MM.1S (cell line): ENCODE measurements at places on chromosomes 6 and 20.

GRCh38 chr20:51437182-51437924 lies 105.2 kb downstream of the NFATC2 start:
- no peak for DNase-seq

DNA sequence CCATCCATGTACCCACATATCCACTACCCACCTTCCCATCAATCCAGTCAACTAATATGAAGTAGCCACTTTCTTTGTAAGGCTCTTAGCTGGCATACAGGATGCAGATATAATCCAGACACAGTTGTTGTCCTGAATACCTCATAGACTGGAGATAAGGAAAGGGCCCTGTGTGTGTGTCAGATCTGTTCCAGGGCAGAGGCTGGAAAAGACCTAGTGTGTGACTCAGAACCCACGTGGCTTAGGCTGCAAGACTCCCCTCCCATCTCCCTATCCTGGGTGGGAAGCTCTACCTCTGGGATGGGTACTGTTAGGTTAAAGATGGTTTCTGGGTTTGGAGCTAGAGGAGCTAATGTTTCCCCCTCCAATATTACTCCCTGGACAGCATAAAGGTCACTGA lies 3.6 kb downstream of the BPIFA1 start:
- DNase-seq: no peak

DNA sequence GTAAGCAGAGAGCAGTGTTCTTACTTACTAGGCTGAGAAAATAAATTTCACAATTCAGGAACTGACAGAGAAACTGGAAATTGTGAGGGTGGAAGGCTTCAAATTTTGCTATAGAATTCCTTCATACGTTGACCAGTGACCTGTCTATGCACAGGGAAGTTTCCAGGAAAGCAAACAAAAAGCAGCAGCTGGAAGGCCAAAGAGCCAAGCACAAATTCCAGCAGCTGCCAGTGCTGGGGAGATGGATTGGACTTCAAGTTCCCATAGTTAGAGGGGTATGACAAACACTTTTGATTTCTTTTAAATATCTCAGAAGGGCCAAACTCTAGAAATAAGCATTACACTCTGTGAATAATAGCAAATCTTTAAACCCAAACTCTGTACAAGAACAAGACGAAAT lies 299.1 kb upstream of the KCNQ5 start:
- no peak for DNase-seq

DNA sequence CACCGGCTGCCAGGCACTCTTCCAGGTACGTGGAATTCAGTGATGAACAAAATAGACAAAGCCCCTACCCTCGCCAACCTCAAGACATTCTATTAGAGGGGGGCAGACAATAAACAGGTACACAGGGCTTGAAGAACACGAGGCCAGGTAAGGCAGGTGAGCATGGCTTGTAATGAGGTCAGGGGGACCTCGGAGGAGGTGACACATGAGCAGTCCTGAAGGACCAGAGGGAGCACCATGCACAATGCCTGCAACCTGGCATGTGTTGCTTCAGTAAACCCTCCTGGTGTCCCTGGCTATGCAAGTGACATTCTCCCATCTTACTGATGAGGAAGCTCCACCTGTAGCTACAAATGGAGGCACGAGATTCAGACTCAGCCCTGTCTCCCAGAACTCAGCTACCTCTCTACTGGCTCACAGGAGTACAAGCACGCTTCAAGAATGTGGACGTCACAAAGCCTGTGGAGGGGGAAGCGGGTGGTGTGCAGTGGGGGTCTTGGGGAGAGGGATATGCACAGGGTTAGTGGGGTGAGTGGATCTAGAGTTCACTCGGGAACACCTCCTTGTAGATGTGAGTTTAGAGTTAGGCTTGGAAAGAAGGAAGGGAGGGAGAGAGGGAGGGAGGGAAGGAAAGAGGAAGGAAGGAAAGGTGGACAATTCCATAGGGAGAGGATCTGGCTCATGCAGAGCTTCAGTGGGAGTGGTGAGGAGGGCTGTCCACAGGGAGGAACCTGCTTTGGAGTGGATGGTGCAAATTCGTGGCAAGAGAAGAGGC lies 7.6 kb upstream of the MAPK13 start:
- no peak for DNase-seq

DNA sequence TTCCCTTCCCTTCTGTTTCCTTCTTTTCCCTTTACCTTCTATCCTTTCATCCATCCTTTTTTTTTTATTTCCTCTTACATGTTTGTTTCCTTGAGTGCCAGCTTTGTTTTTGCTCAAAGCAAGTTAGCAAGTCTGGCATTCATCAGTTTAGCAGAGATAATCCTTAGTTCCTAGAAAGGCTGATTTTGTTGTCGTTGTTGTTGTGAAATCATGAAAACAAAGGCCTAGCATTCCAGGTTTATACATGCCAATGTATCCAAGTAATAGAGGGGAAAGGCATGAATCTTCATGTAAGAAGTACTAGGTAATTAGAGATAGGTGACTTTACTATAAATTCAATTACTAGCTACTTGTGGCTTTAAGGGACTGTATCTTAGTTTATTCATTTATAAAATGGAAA lies 45.9 kb downstream of the TFAP2B start:
- no peak for DNase-seq

DNA sequence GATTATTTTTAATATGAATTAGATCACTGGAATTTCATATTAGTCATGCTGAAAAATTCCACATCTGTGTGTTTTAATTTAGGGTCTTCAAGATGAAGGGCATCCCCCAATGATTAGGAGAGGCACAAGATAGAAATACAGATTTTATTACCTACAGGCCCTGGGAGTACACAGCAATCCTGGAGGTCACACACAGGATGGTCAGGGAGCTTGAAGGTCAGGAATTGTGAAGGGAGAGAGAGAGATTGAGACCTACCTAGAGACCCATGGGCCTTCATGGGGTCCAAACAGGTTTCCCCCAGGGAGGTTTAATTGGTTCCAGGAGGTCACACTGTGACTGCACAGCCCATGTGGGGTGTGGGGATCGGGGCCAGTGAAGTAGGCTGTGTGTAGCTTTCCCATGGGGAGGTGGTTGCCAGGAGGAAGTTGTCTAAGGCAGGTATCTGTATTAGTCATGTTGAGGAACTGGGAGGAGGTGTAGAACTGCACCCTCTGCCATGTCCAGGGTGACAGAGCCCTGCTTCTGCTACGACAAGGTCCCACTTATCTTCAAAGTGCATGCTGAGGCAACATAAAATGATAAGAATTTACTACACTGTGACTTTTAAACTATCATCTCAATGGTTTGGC lies 18.3 kb downstream of the SNX9 start:
- DNase-seq: no peak

DNA sequence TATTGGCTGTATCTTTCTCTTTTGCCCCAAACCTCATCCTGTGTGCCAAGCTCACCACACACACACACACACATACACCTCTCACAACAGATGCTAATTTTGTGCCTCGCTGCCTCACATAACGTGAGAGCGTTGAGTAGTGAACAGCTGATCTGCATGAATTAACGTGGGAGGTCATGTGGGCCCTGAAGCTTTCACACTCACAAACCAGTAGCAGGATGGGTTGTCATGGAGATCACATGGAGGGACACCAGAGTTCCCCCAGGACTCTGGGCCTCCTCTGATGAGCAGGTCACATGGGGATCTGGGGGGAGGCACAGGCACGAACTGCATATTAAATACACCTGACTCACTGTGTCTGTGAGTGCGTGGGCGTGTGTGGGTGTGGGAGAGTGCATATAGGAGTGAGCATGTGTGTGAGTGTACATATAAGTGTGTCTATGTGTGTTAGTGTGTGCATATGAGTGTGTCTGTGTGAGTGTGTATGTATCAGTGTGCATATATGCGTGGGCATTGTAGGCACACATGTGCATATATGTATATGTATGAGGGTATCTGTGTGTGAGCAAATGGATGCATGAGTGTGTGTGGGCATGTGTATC lies 62.7 kb upstream of the SULF2 start:
- DNase-seq: no peak

GRCh38 chr6:78599526-78599925 lies 267.8 kb upstream of the IRAK1BP1 start:
- DNase-seq: no peak

GRCh38 chr20:18989736-18990474 lies 176.3 kb downstream of the SCP2D1 start:
- no peak for DNase-seq

GRCh38 chr6:40804905-40805304 lies 217.7 kb upstream of the LRFN2 start:
- no peak for DNase-seq

GRCh38 chr6:34132486-34133185 lies 13.3 kb downstream of the GRM4 start:
- peak; percentile 48 for DNase-seq

DNA sequence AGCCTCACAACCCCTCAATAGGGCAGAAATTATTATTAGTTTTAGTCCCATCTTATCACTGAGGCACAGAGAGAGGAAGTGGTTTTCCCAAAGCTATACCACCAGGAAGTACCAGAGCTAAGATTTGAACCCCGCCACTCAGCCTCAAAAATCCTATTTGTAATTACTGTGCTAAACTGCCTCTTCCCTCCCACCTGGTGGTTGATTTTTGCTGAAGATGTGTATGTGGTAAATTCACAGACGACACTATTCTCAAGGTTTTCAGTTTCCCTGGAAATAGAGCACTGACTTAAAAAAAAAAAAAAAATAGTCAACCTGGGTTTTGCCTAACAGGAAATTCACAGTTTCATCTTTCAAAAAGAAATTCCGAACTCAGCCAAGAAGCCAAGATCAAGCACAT lies 57.9 kb downstream of the TSHZ2 start:
- DNase-seq: peak; percentile 79

- DNase-seq: no peak
Measured at GRCh38 chr6:112563368-112563767, 216.2 kb downstream of the RFPL4B start.

DNA sequence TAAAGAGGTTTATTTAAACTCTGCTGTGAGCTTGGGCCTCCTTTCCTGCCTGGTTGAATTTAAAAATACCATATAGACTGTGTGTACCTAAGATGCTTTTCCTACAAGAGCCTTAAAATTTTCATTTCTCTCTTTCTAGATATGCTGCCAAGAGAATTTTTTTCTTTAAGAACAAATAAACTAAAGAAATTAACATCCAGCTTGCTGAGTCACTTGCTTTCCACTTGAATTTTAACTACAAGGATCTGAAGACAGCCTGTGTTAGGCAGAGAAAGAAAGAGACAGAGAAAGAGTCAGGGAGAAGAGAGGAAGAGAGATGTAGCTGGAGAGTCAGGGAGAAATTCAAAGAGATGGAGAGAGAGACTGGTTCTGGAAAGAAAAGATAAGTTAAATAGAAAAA lies 18.3 kb upstream of the SNAP25 start:
- no peak for DNase-seq

GRCh38 chr20:49276961-49277785 lies 684 bp downstream of the ZNFX1 start:
- no peak for DNase-seq

DNA sequence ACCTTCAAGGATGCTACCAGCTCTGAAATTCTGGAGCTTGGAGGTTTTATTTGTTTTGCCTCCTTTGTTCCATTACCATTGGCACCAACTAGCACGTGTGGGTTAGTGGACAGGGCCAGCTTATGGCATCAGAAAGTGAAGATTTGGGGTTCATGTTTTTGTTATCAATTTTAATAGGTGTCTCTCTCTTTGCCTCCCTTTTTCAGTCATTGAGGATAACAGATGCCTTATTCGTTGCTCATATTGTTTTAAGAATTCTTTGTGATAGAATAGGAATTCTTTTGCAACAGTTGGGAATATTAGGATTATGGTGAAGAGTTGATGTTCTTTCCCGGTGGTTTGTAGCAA lies 22.9 kb downstream of the TMC2 start:
- no peak for DNase-seq

- DNase-seq: no peak
Measured at GRCh38 chr6:146050168-146050567, 21.3 kb downstream of the GRM1 start.

- no peak for DNase-seq
Measured at GRCh38 chr6:127992144-127992543, 91.3 kb upstream of the THEMIS start.

- no peak for DNase-seq
Measured at GRCh38 chr20:40808936-40809335, 119.9 kb upstream of the MAFB start.

DNA sequence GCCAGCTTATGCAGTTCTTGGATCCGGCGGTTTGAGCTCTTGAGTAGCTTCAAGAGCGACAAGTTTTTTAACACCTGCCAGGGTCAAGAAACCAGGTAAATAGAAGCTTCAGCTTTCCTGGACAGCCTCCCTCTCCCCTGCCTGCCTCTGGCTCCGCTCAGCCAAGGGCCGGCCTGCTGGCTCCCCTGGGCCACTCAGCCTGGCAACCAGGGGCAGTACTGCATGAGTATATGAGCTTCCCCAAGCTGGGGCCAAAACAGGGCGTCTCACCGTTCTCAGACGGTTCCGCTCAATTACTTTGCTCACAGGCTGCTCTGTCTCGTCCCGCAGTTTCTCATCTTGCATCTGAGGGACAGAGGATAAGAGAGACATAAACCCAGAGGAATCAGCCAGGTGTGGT lies 856 bp downstream of the TP53TG5 start:
- DNase-seq: no peak

GRCh38 chr6:149114167-149114566 lies 203.3 kb upstream of the TAB2 start:
- DNase-seq: no peak

DNA sequence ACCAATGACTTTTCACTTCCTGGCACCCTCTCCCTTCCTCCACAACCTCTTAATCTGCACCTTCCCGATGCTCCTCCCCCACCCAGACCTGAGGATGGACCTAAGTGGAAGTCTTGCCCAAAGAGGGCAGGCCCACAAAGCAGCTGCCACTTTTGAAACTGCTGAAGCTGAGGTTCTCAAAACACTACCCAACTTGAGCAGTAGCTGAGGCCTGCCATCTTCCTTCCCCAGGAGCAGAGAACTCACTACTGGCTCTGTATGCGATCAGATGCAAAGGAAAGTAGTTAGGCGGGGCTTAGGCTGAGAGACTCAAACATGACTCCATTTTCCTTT lies 1.5 kb downstream of the HM13 start:
- DNase-seq: peak; percentile 85

GRCh38 chr6:28948782-28949486 lies 25.1 kb upstream of the TRIM27 start:
- DNase-seq: no peak

DNA sequence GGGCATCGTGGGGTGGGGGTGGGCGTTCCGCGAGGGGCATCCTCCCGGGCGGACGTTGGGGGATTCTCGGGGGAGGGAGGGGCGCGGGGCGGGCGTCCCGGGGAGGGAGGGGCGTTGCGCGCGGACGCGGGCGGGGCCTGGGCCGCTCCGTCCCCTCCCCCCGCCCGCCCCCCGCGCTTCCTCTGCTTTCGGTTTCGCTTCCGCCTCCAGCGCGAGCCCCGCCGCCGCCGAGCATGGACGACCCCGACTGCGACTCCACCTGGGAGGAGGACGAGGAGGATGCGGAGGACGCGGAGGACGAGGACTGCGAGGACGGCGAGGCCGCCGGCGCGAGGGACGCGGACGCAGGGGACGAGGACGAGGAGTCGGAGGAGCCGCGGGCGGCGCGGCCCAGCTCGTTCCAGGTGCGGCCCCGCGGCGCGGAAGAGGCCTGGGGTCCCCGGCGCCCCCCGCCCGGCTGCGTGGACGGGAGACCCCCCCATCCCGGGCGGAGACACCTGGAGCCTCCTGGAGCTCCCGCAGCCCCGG lies at the start of gene OGFR:
OGFR (plus strand) TSS at position 209 of the 528 bp plus-strand sequence; CDS start at position 234, 25 bp downstream.
- peak; percentile 65 for DNase-seq
